ENCODE measurements at places on chromosomes 5 and 9.
A peak's percentile ranks its signal among the peaks of the same experiment; 100 is the strongest.

DNA sequence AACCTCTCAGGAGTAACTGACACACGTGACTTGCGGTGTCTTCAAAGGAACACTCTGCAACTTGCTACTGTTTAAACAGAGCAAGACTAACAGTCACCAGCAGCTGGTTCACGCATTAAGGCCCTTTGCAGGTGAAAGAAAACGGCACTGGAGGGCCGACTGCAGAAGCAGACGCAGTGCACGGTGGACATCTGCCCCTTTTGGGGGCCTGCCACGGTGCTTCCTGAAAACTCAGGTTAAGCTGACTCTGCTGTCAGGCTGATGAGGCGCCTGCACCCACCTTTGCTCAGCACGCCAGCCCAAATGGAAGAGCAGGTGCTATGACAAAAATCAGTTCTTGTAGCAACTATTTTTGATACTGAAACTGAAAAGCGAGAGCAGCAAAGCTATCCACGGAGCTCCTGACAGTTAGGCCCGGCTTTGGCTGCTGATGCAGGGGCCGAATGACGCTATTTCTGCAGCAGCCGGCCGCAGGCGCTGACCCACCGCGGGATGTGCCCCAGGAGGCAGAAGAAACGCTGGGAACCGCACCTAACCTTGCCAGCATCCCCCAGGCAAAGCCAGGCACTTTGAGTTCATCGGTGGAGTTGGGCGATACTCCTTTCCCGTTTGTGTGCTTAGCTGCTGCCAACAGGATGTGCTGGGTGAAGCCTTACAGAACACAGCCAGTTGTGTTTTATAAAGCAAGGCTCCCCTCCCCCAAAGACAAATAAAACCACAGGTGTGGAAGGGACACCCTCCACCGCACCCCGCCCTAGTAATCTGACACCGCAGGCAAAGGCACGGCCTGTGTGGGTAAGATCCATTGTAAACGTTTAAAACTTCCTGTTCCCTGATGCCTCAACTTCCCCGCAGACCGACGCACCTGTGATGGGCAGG is 21.1 kb upstream of the TERT start:
- no peak for DNase-seq

- no peak for DNase-seq
Observed at GRCh38 chr9:136673088-136673974, 10.6 kb downstream of the EGFL7 start.

DNA sequence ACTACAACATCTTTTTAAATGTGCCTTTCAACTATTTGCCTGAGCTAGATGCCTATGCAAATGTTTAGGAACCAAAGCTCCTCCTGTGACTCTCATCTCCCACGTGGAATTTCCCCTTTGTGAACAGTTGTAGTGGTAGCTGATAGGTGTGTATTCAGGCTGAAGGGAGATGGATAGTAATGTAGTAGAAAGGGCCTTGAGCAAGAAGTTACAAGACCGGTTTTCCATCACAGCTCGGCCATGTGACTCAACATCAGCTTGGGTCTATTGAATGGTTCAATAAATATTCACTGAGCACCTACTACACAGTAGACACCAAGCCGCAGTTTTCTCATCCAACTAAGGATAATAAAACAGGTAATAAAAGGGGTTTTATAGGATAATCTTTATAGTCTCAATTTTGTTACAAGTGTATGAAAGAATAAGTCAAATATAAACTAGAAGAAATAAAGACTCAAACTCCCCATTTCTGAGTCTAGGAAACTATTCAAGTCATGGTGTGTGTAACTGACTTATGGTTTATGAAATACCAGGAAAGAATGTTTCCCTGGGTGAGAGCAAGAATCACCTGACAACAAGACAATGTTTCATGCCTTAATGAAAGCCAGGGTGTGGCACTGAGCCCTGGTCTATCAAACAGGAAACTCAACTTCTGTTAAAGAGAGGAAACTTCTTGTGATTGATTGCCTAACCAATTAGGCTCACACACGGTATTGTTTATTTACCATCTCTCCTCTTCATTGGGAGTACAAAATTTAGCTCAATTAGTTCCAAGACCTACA is 187.1 kb upstream of the SPEF2 start:
- peak; percentile 27 for DNase-seq

GRCh38 chr9:120783602-120784047 is 9.6 kb downstream of the FBXW2 start:
- DNase-seq: peak; percentile 34

GRCh38 chr5:176934309-176934930 is 35.3 kb upstream of the HK3 start:
- no peak for DNase-seq
